Activated T-cell treated with anti-CD3 and anti-CD28 coated beads, Interleukin-2, amount 50 U/mL, for 48 hours (primary cell): ENCODE measurements at places on chromosomes 5 and 9.

GRCh38 chr5:172505845-172506244 lies 51.5 kb upstream of the SH3PXD2B start:
- no peak for DNase-seq

DNA sequence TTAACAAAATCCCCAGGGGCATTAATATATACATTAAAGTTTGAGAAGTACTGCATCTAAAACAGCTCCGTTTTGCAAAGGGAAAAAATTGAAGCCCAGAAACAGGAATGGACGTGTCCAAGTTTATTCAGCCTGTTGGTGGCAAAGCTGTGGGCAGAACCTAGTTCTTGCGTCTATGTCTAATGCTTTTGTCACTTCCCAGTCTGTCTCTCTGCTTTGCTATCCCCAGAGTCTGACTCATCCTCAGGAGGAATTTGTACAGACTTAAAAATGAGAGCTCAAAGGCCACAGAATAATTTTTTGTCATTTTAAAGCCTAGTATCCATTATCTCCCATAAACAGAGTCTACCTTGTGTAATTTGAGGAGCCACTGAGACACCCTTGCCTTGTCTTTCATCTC lies 330.9 kb upstream of the GRIA1 start:
- no peak for DNase-seq

DNA sequence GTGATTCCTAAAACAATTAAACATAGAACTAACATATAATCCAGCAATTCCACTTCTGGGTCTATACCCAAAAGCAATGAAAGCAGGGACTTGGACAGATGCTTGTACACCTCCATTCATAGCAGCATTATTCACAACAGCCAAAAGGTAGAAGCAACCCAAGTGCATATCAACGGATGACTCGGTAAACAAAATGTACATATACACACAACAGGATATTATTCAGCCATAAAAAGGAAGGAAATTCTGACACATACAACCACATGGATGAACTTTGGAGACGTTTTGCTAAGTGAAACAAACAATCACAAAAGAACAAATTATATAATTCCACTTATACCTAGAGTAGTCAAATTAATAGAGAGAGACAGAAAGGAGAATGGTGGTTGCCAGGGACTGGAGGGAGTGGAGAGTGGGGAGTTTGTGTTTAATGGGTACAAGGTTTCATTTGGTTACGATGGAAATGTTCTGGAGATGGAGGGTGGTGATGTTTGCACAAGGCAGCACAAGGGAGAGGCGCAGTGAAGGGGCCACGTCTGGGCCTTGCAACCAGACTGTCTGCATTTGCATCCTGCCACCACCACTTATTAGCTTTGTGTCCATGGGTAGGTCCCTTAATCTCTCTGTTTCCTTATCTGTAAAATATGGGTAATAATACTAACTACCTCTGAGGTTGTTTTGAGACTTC lies 36.3 kb upstream of the RLN1 start:
- DNase-seq: no peak

GRCh38 chr5:149257889-149258705 lies 13.6 kb upstream of the AFAP1L1 start:
- no peak for DNase-seq

DNA sequence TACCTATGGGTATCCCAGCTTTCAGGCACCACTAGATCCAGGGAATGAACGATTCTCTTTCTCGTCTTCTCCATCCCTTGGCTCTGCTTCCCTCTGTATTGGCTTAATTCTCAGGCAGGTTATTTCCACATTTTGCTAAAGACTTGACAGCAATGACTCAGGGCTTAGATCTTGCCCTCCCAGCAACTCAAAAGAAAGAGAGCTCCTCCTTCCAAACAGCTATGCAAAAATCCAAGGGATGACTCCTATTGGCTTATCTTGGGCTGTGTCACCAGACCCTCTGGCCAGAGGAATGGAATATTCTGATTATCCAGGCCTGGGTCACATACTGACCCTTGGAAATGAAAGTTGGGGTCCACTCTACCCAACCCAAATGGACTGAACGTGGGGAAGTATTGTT lies 270.2 kb downstream of the NTRK2 start:
- no peak for DNase-seq

DNA sequence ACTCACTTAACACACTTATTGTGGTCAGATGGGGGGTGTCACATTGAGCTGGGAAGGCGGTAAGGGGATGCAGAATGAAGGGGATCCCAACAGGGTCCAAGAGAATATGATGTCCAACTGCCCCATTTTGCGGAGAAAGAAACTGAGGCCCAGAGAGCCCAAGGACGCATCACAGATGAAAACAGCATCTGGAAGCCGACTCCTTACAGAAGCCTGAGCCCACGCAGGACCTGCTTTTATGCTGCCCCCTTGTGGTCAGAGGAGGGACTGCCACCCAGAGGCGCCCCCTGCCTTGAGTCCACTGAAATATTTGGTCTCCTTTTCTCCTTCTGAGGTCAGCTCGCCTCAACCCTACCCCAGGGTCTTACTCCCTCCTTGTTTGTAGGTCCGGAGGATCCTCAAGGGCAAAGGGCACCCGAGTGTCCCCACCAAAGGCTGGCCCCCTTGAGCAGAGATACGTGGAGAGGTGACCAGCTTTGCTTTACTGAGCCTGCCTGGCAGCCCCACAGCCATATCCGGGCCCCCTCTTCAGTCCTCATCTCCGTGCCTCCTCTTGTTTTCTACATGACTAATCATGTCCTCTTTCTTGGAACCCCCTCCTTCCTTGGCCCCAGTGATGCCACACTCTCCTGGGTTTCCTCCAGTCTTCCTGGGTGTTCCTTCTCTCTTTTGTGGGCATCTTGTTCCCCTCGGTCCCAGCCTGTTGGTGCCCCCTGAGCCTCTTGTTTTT lies 30.0 kb upstream of the TTLL11 start:
- DNase-seq: peak; percentile 90

DNA sequence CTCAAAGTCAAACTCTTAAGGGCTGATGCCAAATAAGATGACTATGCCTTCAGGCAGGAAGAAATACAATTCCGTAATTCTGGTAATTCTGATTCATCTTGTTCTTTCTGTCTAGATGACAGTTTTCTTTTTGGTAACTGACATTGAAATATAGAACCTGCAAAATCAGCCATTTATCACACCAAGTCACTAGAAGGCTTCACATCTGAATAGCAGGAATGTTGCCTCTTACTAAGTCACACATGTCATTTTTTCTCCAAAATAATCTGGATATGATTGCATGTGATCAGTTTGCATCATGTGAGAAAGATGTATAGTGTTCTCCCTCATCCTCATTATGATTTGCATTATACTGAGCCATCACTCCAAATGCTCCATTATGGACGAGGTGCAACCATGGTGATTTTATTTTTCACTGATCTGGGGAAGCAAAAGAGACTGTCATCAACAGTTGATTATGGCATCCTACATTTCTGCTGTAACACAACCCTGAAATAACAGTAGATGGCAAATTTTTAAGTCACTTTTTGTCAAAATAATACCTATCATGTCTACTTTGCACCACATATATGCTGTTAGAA lies 69.0 kb downstream of the HCN1 start:
- no peak for DNase-seq

DNA sequence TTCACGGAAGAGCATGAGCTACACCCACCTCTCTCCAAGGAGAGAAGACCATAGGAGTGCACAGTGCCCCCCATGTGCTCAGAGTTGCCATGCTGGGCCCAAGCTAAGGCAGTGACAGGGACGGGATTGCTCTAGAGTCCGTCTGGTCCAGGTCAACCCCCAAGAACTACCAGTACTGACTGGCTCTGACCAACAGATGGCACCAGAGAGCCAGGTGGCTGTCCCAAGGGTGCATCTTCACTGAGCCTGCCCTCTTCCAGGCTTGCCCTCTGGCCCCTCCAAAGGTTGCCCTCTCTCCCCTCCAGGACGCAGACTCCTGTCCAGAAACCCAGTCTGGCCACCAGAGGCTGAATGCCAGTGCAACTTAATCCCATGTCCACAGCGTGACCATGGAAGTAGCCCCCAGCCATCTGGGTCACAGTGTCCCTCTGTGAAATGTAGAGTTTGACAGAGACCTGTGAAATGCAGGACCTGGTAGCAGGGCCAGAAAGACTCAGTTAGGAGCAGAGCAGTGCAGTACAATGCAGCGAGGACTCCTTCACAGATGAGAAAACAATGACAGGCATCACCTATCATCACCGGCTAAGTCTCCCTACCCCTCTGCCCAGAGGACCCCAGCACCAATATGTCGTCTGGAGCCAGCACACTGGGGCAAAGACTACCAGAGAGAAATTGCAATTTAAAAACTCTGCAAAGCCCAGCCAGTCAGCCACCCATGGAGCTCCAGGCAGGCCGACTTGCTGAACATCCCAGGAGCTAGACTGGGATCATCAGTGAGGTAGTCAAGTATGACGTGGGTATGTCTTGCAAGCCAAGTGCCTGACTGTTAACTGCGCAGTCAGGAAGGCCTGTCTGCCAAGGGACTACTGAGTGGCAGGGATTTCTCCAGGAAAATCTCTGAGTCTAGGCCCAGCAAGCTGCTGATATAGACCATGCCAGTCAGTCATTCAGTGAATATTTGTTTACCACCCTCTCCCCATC lies 7.7 kb upstream of the SKP1 start:
- DNase-seq: peak; percentile 87

DNA sequence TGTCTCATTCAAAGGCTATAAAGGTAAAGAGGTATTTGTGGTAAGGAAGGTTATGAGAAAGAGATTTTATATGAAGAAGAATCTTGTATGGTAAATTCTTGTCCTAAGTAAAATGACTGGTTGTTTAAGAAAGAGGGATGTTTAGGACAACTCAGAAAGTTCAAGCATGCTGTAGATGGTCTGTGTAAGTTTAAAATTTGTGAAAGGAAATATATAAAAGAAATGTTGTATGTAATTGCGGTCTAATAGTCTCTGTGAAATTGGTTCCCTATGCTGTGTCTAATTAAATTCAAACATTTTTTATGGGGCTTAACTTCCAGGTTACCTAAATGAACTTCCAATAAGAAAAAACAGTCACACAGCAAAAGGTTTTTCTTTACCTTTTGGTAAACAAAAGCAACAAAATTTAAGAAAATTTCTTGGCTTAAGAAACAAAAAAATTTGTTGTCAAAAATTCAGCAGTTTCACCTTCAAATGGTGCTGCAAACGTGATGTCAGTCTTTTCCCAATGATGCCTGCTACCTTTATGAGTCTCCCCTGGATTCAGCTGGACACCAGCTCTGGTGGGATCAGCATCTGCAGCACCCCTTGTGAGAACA lies 83.0 kb upstream of the FCN1 start:
- DNase-seq: no peak

- no peak for DNase-seq
Measured at GRCh38 chr9:100890321-100890720, 138.2 kb upstream of the PLPPR1 start.

DNA sequence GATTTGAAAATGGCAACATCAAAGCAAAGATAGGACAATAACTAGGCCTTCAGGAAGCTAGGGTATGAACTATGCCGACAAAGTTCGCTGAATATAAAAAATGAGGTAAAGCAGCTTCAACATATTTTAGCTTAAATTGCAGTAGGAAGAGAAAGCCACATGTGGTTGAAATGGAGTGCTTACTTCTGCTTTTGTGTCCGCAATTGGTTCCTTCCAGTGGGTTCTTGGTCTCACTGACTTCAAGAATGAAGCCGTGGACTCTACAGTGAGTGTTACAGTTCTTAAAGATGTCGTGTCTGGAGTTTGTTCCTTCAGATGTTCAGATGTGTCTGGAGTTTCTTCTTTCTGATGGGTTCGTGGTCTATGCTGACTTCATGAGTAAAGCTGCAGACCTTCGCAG lies 95.2 kb downstream of the APTX start:
- DNase-seq: no peak

GRCh38 chr5:107570805-107571531 lies 99.8 kb downstream of the EFNA5 start:
- DNase-seq: peak; percentile 41

DNA sequence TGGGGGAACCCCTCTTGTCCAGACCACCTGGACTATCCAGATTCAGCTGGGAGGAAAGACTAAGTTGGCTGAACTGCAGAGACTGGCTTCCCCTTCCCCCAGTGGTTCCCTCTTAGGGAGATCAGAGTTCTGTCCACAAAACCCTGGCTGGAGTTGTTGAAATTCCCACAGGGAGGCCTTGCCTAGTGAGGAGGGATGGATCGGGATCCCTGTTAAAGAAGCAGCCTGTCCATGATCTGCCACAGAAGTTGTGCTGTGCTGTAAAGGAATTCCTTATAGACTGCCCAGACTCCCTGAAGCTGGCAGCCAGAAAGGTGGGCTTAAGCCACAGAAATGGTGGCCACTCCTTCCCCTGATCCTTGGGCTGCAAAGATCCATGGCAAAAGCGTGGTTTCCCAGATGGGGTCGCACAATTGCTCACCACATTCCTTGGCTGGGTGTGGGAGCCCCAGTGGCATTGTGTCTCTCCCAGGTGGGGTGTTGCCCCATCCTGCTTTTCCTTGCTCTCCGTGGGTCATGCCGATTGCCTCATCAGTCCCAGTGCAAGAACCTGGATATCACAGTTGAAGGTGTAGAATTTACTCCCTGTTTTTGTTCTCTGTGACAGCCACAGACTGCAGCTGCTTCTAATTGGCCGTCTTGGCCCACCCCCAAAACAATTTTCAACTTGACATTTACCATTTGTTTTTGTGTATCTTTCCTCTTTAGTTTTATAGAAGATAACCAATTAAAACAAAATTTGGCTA lies 342.4 kb downstream of the FGF10 start:
- DNase-seq: no peak

DNA sequence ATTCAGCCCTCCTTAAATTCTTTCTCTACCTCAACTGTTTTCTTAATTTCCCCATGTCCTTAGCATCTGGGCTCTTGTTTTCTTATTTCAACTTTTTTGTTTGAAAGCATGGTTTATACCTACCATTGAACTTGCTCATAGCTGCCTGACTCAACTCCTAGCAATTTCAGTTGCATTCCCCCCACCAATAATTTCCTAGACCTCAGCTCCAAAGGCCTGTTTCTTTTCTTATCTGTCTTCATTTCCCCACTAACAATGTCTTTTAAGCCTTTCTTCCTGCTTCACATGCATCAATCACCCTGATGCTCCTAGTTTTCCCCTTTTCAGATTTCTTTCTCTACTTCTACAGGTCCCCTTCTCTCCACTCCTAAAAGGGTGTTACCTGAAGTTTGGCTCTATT lies 129.7 kb upstream of the PDE4D start:
- DNase-seq: no peak

DNA sequence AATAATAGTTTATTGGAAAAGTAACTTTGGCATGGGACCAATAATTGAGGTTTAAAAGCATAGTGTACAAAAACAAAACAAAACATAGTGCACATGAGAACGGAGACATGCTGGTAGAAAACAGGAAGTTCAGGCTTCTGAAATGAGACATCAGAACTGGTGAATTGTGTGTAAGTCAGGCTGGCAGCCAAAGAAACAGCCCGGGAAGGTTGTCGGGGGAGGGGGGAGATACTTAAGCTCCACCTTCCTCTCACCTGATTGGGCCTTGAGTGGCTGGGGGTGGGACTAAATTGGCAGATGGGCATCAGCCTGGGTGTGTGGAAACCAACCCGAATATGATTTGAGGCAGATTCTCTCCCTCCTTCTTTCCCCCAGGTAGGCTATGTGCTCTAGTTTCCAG lies 256.3 kb downstream of the SMARCA2 start:
- peak; percentile 17 for DNase-seq

GRCh38 chr5:98635656-98636055 lies 137.8 kb upstream of the RGMB start:
- DNase-seq: no peak
